ENCODE measurements at places on chromosomes 2 and 18.
A peak's percentile ranks its signal among the peaks of the same experiment; 100 is the strongest.

- ATAC-seq = no peak
These were observed 86.0 kb downstream of the STPG4 start for GRCh38 chr2:47068981-47069627.

GRCh38 chr2:231128541-231128940 lies 3.7 kb upstream of the HTR2B start:
- no peak for ATAC-seq

- peak; percentile 97 for ATAC-seq
These were observed 63.3 kb downstream of the RAB31 start for GRCh38 chr18:9771261-9771976.

DNA sequence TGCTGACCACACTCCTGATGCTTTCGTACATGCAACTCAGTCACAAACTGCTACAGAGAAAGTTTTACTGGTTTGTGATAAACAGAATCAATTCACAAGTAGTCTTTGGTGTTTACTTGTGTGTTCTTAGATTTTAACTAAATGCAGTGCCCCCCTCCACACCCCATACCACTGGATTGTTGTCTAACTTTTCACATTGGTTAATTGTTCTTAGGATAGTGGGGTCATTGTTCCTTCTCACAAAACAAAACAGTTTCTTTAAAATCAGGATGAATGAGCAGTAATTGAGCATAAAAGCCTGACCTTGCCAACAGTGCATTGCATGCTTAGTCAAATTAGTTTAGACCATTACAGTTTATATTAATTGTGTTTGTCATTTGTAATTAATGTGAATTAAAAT lies 14.1 kb upstream of the PNPT1 start:
- ATAC-seq = no peak

- ATAC-seq = no peak
These were observed 314.9 kb downstream of the AFF3 start for GRCh38 chr2:99827296-99827999.

GRCh38 chr18:26667046-26667445 lies 118.7 kb upstream of the KCTD1 start:
- ATAC-seq = no peak

DNA sequence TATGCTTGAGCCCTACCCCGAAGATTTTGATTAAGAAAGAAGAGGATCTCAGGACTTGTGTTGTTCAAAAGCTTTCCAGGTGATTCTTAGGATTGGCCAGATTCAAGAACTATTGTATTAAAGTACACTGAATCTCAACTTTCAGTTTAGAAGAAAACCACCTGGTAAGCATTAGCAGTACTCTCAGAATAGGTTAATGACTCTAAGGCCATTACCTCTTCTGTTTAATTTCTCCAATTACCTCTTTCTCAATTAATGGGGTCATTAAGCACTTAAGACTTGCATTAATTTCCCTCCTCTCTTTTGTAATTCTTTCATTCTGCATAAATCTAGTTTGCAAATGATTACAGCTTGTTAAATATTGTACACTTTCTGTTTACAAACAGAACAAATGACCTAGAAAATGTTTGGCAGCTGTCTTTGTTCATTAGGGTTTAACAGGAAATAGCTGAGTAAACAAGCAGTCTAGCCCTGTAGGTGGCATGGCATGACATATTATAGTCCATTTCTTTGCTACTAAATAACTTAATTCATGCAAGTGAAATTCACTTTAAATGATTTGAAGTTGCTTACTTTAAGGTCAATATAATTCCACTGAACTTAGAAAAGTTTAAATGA lies 20.4 kb upstream of the TDRD15 start:
- no peak for ATAC-seq

DNA sequence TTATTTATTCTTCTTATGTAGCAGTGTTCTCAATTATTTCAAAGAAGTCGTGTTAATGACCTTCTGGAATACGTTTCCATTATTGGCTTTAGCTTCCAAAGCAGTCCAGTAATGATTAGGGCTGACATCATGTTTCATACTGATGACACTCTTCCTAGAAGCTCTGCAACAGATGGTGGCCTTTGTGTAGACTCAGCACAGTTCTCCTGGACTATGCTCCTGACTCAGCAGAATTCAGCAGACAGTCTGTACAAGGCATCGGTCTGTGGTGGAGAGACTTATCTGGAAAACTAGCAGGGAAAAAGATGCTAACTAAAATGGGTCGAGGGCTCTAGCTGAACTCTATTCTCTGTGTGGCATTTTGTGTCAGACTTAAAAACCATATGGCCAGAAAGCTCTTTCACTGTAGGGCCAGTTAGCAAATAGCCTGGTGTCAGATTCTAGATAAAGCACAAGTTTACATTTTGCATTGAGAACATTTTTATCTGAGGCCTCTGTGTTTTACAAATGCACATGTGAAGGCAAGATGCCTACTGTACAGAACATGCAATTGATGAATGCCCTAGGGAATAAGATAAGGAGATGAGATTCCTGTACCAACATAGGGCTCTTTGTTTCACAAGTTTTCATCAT lies 35.1 kb downstream of the GULP1 start:
- peak; percentile 80 for ATAC-seq

- ATAC-seq = peak; percentile 83
These were observed 107.2 kb downstream of the GALNT1 start for GRCh38 chr18:35688757-35689156.

GRCh38 chr2:43759195-43759594 lies 14.6 kb upstream of the DYNC2LI1 start:
- peak; percentile 48 for ATAC-seq

DNA sequence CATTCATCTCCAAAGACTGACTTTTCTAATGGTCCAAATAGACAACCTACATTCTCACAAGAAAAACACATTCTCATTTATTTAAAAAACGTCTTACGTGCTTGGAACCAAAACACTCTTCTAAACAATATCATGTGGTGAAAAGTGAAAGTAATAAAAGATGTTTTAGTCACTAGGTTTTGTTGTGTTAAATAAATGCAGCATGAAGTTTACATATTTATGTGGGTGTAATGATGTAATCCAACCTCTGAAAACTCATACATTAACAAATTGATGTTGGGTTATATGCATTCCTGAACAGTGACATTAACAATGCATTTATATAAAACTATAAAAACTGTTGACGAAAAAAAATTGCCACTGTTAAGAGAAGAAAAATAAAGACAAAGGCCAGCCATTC lies 55.1 kb upstream of the ACVR2A start:
- peak; percentile 83 for ATAC-seq

DNA sequence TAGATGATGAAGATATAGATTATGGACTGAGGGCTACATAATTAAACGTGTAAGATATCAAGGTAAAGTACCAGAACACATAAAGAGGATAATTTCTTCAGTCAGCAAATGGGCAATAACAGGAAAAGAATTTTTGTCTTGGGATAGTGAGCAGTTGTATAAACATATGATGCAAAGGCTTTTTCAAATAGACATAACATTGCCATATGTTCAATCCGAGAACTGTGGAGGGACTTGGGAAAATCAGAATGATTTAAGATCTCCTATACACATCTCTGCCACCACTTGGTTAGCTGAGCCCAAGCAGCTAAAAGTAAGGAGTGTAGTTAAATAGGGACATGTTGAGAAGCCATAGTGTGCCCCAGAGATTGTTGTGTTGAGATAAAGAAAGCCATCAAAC lies 287.6 kb upstream of the ZNF521 start:
- ATAC-seq = no peak

- no peak for ATAC-seq
These were observed 69.6 kb downstream of the THNSL2 start for GRCh38 chr2:88239781-88240180.

DNA sequence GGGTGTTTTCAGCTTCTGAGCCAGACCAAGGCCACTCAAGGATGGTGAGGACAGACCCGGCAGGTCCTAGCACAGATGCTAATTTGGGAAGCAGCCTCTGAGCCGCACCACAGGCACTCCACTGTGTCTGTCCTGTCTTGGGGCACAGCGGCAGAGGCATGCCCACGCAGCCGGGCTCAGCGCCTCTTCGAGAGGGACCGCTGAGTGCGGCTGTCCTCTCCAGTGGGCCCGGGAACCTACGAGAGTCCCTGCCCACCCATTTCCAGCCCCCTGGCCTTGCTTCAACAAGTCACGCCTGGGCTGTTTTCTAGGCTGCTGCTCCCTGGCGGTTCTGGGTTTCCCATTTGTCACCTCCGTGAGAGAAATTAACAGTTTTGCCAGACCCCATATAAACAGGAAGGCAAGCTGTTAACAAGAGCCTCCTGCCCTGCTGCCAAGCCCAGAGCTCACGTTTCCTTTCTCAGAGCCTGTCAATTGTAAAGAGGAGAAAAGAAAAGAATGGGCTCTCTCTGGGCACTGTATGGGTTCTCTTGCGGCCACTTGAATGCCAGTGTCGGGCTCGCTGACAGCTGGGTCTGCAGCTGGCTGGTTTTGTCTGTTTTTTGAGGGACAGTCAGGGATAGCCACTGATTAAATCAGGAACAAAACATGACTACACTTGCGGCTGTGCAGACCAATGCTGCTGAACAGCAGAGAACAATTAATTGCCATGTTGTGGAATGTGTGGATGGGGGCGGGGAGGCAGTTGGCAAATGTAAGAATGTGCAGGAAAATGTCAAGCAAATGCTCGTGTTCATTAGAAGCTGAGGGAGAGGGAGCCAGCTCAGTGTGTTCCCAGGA lies 30.6 kb downstream of the TMEM17 start:
- ATAC-seq = peak; percentile 87

GRCh38 chr18:62678847-62679485 lies 36.4 kb upstream of the PHLPP1 start:
- ATAC-seq = peak; percentile 65

DNA sequence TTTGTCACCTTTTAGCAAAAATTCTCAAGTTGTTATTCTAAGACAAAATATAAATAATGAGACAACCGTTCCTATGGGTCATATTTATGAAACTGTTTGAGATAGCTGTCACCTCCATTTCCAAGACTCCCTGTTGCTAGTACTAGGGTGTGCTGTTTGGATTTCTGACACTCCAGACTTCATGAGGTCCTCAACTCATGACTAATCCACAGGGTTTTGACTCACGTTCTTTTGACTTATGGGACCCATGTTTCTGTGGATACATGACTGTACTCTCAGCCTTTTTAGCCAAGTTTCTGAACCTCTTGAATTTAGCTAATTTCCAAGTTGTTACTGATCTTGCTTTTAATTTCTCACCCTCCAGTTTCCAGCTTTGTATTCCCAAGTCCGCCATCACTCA lies 178.7 kb upstream of the FAM98A start:
- ATAC-seq = no peak

GRCh38 chr18:79283131-79283810 lies 112.5 kb upstream of the NFATC1 start:
- peak; percentile 95 for ATAC-seq

- no peak for ATAC-seq
These were observed 43.5 kb downstream of the SLC14A2 start for GRCh38 chr18:45658756-45659155.

DNA sequence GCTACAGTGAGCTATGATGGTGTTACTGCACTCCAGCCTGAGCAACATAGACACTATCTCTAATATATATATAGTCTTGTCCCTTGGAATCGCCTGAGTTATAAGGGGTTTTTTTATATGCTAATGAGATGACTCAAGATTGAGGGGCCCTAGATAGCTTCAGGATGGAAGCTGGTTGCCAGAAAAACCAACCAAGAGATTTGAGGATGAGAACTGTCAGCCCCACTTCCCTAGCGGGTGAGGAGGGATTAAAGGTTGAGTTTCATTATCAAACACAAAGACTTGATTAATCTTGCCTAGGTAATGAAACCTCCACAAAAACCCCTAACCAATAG lies 12.6 kb upstream of the GALM start:
- no peak for ATAC-seq

DNA sequence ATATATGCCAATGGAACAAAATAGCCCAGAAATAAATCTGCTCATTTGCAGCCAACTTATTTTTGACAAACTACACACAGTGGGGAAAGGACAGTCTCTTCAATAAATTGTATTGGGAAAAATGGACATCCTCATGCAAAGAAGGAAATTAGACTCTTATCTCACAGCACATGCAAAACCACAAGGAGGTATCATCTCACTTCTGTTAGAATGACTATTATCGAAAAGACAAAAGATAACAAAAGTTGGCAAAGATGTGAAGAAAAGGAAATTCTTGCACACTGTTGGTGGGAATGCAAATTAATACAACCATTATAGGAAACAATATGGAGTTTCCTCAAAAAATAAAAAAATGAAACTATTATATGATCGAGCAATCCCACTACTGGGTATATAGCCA lies 16.3 kb upstream of the WDR75 start:
- no peak for ATAC-seq

DNA sequence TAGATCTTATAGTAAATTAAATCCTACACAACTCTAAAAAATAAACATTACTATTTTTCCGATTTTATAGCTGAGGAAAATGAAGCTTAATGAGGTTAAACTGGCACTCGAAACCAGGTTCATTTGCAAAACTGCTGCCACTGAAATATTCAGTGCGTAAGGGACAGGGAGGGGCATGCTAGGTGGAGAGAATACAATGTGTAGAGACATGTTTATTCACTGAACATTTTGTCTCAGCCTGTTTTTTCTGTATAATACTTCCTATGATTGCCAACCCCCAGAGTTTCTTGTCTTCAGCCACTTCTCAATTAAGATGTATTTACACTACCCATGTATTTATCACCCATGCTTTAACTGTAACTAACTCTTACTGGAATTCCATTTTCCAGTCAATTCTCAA lies 31.6 kb upstream of the ZNF804A start:
- no peak for ATAC-seq
